NCI-H510A treated with DMSO at 0.1 percent for 48 hours (cell line): ENCODE measurements at places on chromosomes 6 and 20.

DNA sequence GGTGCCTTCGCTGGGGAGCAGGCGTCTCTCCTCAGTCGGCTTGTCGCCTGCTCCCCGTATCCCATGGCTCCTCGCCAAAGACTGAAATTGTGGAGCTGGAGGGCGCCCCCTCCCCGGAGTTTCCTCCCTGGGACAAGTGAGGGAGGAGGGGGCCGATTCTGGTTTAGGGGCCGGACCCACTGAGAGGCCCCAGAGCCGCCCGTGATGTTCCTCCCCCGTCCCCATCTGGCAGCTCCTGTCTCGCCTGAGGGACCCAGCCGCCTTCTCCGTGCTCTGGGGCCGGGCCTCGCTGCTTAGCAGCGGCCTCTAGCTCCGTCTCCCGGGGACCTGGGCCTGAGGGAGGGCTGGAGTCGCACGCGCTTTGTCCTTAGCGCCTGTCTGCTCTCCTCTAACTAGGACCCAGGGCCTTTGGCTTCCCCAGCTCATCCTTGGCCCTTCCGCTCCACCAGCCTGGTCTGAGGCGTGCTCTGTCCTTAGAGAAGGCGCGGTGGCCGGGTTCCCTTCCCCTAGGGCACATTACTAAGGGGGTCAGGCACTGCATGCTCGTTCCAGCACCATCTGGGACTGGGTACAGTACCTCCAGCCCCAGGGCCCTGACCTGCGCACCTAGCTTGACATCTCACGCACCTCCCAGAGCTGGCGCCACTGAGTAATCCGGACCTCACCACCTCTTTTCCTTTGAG is 29.7 kb downstream of the SLC12A5 start:
- no peak for DNase-seq

DNA sequence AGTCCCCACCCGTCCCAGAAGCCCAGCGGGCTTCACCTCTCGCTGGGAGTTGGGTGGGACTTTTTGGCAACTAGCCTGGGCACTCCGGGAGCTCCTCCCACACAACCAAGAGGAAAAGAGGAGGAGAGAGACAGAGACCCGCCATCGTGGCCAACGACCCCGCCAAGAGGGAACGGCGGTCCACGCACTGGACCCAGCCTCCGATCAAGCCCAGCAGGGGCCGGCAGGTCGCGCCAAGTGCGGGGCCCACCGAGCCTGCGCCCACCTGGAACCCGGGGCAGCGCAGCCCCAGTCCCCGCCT is 3.0 kb upstream of the TMEM14C start:
- no peak for DNase-seq

DNA sequence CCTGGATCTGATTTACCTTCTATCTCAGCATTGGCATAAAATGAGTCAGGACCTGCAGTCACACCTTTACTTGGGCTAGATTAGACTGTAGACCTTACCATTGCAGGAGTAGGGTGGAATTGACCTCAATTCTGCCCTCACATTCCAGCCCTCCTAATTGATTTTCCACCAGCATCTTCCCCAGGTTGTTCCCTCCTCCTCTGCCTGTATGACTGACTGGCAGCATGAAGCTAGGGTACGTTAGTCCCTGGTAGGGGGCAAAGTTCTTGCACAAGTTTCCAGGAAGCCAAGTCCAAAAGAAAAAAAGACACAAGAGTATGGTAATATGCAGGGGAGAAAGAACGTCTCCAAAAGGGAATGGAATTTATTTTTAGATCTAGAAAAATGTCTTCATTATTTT is 225.6 kb upstream of the FLRT3 start:
- no peak for DNase-seq

DNA sequence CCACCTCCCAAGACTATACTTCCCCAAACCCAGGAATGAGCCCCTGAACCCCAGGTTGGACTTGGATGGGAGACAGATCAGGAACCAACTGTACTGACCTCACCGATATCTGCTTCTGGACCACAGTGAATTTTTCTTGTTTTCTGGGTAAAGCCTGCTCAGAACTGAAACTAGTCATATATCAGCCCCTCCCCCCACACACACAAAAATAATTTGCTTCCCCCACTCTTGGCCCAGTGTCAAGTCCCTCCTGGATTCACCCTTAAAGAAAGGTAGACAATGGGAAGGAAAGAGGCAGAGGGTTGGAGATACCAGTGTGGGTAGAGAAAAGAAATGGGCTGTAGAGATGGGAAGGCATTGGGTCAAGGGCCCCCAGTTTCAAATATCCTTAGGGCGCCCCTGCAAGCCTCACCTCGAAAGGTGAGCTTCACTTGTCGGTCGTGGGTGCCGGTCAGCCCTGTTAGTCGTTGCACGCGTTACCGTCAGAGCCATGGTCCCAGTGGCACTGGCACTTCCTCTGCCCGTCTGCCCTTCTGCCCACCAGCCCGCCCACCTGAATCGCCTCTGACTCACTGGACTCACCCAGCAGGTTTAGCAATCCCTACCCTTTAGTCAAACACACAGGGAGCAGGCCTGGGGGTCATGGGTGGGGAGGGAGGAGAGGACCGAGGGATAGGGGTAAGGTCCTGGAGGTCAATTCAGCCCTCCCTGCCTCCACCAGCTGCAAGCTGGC is 8.5 kb upstream of the SPAG4 start:
- DNase-seq, result no peak

DNA sequence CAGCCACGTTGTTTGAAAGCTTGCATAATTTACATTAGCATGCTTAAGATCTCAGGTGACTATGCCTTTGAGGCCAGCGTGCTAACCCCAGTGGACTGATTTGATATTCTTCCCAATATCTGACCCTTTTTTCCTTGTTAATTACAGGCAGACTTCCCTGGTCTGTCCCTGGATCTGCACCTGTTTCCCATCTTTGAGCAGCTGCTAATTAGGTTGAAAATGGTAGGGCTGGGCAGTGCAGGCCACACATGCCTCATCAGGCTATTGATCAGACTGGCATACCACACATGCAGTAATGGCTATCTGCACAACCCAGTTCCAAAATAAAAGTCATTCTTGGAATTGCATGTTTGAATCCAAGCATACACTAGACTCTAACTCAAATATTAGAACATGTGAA is 164.3 kb upstream of the TFAP2D start:
- no peak for DNase-seq

DNA sequence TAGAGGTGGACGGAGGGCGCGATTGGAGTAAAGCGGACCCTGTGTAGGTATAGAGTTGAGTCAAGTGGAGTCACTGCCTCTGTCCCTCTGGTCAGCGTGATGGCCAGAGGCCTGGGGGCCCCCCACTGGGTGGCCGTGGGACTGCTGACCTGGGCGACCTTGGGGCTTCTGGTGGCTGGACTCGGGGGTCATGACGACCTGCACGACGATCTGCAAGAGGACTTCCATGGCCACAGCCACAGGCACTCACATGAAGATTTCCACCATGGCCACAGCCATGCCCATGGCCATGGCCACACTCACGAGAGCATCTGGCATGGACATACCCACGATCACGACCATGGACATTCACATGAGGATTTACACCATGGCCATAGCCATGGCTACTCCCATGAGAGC is 479 bp downstream of the SLC39A7 start:
- no peak for DNase-seq

GRCh38 chr6:46325561-46326530 is 155.1 kb upstream of the ENPP5 start:
- DNase-seq, result peak; percentile 68

- no peak for DNase-seq
Observed at GRCh38 chr20:63531686-63532448, 5.3 kb downstream of the PTK6 start.

DNA sequence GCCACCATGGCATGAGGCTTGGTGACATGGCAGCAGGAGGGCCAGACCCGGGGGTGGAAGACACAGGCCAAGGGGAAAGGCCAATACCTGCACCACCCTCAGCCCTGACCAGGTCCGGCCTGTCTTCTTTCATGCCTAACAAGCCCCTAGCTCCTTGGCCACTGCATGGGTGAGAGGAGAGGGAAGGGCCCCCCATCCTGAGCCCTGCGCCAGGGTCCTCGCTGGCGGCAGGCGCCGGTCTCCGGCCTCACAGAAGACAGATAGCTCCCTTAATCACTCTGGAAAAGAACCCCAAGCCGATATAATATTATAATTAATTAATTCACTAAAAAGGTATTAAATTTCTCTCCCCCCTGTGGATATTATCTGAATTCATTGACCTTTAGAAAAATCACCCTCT is 41.4 kb downstream of the MDFI start:
- no peak for DNase-seq

- no peak for DNase-seq
Observed at GRCh38 chr6:15763837-15764236, 101.0 kb upstream of the DTNBP1 start.

- no peak for DNase-seq
Observed at GRCh38 chr6:118546880-118547218, 1.2 kb upstream of the PLN start.

DNA sequence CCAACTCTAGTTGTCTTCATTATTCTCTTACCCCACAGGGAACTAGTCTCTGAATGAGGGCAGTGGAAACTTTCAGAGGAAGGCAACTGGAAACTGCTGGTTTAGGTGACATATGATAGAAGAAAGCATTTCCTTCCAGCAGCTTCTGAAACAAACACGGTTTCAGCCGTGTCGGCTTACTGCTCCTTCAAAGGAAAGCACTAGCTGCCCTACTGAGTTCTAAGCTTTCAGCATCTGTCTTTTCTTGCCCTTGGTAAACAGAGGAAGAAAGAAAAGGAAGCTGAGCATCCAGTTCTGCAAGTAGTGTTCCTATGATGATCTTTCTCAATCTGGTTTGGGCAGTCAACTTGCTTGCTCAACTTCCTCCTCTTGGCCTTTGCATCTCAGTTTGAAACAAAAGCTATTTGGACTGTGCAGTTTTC is 117.5 kb upstream of the CEP85L start:
- no peak for DNase-seq

DNA sequence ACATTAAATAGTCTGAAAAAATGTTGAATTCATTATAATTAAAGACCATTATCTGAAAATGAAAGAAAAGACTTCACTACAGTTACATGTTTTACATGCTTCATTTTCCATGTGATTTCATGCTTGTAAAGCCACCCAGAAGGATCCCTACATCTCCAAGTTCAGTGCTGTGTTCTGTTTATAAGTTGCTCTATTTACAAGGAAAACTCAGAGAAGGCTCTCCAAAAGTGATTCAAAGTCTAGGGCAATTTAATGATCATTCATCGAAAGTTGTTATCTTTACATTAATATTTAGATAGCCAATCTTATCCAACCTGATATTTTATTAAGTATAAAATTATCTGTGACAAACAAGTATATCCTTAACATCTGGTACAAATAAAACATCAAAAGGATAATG is 494.9 kb upstream of the RNF217 start:
- DNase-seq, result no peak

GRCh38 chr20:57211908-57212533 is 54.4 kb downstream of the BMP7 start:
- DNase-seq, result no peak

- no peak for DNase-seq
Observed at GRCh38 chr6:14888575-14889000, 357.3 kb upstream of the JARID2 start.

DNA sequence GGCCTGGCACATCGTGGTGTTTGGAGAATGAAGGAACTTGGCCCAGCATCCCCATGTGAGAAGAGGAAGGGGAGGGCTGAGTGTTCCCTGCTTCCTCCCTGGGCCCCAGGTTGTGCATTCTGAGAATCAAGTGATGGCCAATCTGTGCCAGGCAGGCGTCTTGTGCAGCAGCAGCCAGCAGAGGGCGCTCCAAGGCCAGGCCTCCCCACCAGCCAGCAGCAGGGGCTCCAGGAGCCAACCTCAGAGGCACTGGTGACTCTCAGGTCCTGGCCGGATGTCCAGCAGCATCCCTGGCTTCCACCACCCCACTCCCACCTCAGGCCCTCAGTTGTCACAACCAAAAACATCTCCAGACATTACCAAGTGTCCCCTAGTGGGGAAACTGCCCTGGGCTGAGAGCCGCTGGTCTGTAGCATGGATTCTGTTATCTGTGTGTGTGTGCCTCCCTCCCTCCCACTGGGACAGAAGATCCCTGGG is 192.0 kb downstream of the PREX1 start:
- peak; percentile 66 for DNase-seq

- DNase-seq, result no peak
Observed at GRCh38 chr6:3940703-3941102, 91.5 kb downstream of the FAM50B start.

- no peak for DNase-seq
Observed at GRCh38 chr6:128064540-128064895, 163.7 kb upstream of the THEMIS start.

DNA sequence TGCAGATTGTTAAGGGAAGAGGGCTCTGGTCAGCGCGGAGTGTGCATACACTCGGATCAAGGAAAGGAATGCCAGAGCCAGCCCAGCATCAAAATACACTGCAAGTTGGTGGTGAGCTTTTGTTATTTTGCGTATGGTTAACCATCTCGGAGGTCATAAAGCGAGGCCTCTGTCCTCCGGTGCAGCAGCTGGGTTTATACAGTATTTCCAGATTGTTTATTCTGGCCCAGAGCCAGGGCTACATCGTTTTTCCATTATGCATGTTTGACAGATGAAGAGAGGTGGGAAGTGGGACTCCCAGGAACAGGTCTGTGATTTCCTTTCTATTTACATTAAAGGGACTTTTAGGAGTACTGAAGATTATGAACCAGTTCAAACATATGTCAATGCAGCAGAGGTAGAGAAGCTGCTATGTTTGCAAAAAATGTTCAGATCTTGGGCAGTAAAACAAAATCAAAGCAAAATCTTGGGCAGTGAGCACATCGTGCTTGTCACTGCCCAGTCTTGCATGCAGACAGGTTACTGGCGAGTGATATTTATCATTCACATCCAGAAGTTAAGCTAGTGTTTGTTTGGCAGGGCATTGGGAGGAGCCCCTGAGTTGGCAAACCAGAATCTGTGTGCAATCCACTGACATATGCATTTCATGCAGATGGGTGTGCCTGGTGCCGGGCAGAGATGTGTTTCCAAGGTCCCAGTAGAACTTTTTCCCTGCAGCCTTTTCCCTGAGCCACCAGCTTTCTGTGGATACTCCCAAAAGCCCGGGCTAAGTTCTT is 256.3 kb upstream of the TAB2 start:
- DNase-seq, result peak; percentile 75

GRCh38 chr20:64068386-64069208 is 5.6 kb downstream of the TCEA2 start:
- no peak for DNase-seq

- DNase-seq, result peak; percentile 91
Observed at GRCh38 chr20:10521068-10521831, 86.1 kb downstream of the SLX4IP start.

DNA sequence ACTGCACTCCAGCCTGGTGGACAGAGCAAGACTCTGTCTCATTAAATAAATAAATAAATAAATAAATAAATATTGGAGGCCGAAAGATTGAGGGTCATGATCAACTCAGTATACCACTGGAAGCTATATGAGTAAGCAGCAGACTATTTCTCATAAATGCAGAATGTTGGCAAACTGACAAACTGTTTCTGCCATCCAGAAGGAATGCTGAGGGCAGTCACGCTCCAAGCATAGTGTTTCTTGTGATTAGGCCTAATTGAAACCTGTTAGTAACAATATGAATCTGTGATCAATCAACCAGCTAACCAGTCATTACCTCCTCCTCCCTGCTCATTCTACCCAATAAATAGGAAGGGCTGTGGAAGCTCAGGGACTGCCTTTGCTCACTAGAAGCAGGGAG is 15.2 kb upstream of the KCNK15 start:
- no peak for DNase-seq
